ENCODE measurements at places on chromosomes 16 and 17.

DNA sequence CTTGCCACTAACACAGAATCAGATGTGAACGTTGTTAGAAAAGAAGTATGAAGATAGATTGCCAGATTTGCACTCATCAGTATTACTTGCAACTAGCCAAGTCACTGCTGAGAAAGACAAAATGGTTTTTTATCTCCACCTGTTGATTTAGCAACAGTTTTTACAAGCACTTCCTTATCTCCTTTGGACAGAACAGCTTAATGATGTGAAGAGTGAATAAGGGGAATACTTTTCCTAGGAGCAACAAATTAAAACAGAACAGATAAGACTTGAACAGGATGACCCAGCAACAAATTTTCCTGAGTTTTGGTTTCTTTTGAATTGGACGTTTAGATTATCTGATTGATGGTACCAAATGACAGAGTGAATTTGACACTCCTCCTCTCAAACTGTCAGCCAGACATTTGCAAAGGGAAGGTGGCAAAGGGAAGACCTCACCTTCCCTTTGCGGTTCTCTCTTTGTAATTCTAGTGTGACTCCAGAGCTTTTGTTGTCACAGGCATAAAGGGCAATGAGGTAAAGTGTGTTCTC, 130.6 kb downstream of the NLK start:
- no peak for DNase-seq

GRCh38 chr16:57144027-57144426, 41.8 kb downstream of the PSME3IP1 start:
- DNase-seq, result no peak

DNA sequence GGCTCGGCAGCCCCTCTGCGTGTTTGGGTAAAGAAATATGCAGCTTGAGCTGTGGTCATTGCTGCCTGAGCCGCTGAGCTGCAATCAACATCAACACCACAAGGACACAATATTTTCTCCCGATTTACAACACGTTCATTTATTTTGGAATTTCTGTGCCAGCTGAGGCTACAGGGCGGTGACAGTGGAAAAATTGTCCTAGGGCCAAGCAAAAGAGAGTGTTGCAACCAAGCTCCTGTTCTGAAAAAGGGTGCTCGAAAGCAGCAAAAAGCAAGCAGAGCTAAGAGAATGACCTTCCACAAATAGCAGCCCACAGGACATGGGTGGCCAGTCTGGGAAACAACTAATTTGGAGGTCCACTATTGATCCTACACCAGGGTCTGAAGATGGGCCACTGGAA, 35.4 kb upstream of the NOG start:
- DNase-seq, result no peak

- DNase-seq, result no peak
Observed at GRCh38 chr17:17514993-17515933, 19.1 kb upstream of the RASD1 start.

DNA sequence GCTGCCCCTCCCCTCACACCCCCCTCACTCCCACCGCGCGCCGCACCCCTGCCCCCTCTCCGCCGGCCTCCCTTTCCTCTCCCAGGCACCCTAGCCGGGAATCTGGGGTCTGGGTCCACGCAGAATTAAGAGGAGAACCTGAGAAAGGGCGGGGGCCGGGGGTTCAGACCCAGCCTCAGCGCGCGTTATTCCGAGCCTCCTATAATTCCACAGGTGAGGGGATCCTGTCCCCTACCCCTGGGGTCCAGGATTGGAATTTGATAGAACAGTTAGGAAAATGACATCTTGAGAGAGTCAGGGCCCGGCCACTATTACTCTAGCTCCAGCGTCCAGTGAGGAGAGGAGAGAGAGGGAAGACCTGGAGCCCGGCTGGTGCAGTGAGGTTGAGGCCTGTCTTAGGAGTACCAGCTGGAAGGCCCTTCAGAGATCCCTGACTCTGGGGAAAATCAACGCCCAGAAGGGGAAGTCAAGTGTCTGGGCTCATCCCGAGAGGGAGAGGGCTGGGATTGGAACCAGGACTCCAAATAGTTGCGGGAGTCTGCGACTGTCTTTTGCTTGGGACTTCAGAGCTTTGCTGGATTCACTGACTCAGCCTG, 17.3 kb downstream of the GRB7 start:
- no peak for DNase-seq

GRCh38 chr17:51590071-51590656, 329.8 kb downstream of the UTP18 start:
- DNase-seq, result no peak

- DNase-seq, result no peak
Observed at GRCh38 chr16:47492428-47493377, 31.6 kb downstream of the PHKB start.

- DNase-seq, result no peak
Observed at GRCh38 chr17:44284024-44284400, 16.1 kb upstream of the SLC4A1 start.

DNA sequence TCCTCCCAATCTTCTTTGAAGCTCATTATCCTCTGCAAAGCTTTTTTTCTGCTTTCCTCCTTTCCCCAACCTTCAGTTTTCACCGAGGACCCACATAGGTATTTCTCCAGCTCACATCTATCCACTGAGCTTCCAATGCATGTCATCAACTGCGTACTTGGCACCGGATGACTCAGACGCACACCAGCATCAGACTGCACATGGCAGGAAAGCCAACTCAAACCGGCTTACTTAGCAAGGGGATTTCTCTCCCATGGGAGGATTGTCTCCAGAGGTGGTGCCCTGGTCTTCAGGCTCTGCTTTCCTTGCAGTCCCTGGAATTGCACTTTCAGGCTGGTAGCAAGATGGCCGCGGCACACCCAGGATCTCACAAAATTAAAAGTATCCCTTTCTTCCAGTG, 1.7 kb upstream of the AKTIP start:
- DNase-seq, result no peak

- DNase-seq, result no peak
Observed at GRCh38 chr16:88850531-88851199, 6.1 kb downstream of the GALNS start.

- DNase-seq, result no peak
Observed at GRCh38 chr17:32271844-32272243, 6.2 kb downstream of the RHBDL3 start.

- no peak for DNase-seq
Observed at GRCh38 chr17:16085066-16085699, 85.6 kb downstream of the TTC19 start.

DNA sequence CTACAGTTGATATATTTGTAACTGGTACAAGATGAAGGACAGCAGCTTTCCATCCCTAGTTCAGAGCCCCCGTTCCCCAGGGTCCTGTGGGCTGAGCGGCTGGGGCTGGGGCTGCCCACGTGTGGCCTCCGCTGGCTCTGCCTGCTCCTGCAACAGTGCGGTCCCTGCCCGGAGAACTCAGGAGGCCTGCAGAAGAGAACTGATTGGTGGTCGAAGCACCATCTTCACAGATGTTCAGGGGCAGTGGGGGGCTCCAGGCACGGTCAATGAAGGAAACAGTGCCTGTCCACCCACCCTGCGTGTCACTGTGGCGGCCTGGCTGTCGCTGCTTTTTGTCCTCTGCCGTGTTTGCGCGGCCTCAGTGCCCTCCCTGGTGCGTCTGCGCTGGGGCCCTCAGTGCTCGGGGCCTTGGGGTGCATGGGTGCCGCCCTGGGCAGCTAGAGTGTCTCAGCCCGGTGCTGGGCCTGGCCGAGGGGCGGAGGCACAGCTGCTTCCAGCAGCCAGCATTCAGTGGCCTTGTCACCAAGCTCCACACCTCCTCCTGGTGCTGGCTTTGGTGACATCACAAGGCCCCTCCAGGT, 4.2 kb upstream of the NUDT16L1 start:
- DNase-seq, result no peak

DNA sequence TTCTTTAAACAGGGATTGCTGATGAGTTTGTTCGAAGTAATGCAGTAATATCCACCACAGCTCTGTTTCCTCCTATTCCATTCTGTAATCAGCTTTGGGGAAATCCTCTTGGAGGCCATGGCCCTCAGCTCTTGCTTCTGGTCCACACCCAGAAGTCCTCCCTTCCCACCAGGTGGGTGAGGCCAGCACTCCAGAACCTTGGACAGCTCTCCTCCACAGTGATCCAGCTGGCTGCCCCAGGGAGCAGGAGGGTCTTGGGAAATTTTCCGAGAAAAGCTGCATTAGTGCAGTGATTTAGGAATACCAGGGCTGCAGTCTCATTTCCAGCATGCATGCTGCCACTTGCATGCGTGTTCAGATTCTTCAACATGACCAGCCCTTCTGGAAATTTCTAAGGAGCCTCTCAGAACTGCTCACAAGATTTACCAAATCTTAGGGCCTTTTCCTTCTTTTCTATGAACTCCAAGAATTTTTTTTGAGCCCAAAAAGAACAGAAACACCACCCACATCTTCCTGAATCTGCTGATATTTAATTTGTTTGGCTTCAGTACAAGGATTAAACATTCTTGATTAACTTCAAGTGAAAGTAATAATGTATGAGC, 4.2 kb downstream of the SMPD3 start:
- DNase-seq, result peak; percentile 60

DNA sequence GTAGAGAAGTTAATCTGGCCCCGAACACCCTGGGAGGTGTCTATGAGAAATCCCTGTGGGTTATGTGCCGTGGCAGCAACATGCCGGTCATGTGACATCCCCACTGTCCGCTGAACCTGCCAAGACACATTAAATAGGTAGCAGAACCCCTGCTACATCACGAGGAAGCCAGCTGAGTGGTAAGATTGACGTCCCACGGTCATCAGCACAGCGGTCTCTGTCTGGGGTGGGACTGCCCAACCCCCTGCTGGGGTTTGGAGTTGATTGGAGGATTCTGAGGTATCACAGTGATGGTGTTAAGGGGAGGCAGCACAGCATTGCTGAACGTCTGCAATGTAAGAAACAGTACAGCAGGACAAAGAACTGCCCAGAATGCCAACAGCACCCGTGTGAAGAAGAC, 2.0 kb downstream of the TMED6 start:
- DNase-seq, result no peak

DNA sequence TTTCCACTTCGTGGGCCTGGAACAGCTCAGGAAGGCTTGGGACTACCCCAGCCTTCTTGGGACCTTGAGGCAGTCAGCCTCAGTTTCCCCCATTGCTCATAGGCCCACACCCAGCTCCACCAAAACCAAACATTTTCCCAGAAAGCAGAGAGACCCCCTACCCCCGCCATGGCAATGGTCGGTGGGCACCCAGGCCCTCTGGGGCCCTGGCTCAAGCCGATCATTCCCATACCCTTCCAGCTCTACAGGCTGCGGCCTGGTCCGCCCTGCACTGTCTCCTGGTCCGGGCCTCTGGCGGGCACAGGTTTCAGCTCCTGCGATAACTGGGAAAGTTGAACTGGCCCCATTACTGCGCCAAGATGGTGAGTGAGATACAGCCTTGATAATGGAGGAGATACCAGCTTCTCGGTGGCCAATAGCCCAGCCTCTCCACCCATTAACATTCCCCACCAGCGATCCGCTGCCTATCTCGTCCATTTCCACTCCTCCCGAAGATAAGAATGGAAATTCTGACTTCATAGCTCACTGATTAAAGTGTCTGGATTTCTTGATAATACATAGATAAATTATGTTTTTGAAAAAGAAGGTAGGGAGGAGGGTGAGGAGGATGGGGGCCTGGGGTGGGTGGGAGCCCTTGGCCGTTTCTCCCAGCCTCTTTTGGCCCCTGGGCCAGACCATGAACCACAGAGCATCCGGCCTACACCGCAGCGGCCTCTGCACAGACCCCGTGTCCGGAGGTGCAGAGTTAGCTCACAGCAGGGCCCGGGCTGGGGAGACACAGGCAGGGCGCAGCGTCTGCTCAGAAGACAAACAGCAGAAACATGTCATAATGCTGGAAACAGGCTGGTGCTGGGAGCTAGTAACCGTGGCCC, 11.6 kb downstream of the ZFPM1 start:
- no peak for DNase-seq

- DNase-seq, result no peak
Observed at GRCh38 chr16:85991856-85992255, 92.9 kb downstream of the IRF8 start.

DNA sequence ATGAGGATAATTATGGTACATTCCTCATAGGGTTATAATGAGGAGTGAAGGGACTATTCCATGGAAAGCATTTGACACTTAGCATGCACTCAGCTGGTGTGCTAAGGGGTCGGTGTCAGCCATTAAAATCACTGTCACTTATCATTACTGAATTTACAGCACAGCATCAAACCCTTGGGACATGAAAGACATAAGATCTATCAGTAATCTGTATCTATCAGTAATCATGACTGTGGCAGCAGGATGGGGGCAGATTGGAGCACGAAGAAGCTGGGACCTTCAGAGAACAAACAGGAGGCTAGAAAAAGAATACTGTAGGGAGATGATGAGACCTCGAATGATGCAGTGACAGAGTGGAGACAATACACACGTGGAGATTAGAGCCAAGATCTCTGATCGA, 73.5 kb upstream of the CLEC3A start:
- DNase-seq, result no peak

GRCh38 chr16:70573451-70574121, 50.0 kb downstream of the SF3B3 start:
- DNase-seq, result no peak

- DNase-seq, result no peak
Observed at GRCh38 chr17:76843703-76844484, 24.3 kb upstream of the MGAT5B start.

- DNase-seq, result peak; percentile 71
Observed at GRCh38 chr17:79707931-79708891, 22.5 kb upstream of the ENPP7 start.

DNA sequence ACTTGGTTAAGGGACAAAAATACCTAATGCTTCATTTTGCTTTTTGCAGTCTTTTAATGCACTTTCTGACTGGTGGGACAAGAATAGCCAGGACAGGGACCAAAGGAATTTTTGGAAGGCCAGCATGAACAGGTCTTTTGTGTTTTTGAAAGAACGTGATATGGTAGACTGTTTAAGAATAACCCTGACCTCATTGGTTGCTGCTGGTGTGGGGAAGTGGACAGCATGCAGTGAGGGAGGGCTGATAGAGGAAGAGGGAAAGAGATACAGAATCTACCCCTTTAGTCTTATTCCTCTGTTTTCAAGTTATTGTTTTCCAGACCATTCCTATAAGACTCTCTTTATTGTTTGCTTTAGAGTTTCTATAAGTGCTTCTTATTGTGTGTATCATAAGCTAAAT, 816.2 kb downstream of the CDH11 start:
- DNase-seq, result no peak

GRCh38 chr17:63998721-63999679, 849 bp downstream of the PRR29 start:
- no peak for DNase-seq

GRCh38 chr17:40178660-40179059, 1.4 kb downstream of the RAPGEFL1 start:
- DNase-seq, result no peak

- no peak for DNase-seq
Observed at GRCh38 chr17:77892469-77893143, 65.9 kb upstream of the TNRC6C start.

DNA sequence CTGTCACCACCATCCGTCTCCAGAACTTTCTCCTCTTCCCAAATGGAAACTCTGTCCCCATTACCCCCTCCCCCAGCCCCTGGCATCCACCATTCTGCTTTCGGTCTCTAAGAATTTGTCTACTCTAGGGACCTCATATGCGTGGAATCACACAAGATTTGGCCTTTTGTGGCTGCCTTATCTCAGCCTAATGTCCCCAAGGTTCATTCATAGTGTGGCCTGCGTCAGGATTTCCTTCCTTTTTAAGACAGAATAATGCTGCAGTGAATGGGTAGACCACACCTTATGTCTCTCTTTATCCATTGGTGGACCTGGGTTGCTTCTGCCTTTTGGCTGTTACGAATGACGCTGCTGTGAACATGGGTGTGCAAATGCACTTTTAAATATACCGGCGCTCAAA, 139.7 kb upstream of the PLCG2 start:
- no peak for DNase-seq

- DNase-seq, result no peak
Observed at GRCh38 chr17:9178319-9178718, 157.0 kb downstream of the NTN1 start.
